ENCODE measurements at places on chromosomes 2 and 18.

DNA sequence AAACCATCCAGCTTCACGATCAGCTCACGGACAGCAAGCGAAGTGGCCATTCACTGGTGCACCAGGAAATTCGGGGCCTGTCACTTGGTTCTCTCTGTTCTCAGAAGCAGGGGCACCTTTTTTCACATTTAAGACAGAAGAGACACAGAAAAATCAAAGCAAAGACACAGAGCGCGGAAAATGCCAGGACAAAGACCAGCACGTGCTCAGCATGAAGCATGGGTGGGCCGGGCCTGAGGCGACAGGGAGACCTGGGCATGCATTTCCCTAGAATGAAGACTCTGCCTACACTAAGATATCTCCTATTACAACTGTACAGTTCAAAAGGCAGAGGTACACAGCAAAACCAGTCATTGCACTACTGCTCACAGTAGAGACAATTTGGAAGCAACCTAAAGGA is 117.4 kb upstream of the ID2 start:
- no peak for DNase-seq
- H3K4me1 ChIP-seq = no peaks in the 10 kb centered on the region
- H3K27me3 ChIP-seq = no peaks in the 10 kb centered on the region
- no peak overlapping the region for H3K4me3 ChIP-seq

GRCh38 chr2:105797298-105797819 is 52.6 kb downstream of the NCK2 start:
- H3K27me3 ChIP-seq = no peaks in the 10 kb centered on the region
- peaks cover 93% of the 10 kb centered on the region for H3K4me1 ChIP-seq
- peak overlapping the region; percentile 92 for H3K27ac ChIP-seq
- H3K36me3 ChIP-seq = peaks cover 21% of the 10 kb centered on the region
- peak; percentile 66 for DNase-seq

GRCh38 chr18:61735564-61736102 is 157.2 kb downstream of the RNF152 start:
- no peak for DNase-seq
- no peaks in the 10 kb centered on the region for H3K36me3 ChIP-seq
- no peak overlapping the region for H3K4me3 ChIP-seq
- no peaks in the 10 kb centered on the region for H3K4me1 ChIP-seq
- H3K27me3 ChIP-seq = peaks cover 7% of the 10 kb centered on the region

DNA sequence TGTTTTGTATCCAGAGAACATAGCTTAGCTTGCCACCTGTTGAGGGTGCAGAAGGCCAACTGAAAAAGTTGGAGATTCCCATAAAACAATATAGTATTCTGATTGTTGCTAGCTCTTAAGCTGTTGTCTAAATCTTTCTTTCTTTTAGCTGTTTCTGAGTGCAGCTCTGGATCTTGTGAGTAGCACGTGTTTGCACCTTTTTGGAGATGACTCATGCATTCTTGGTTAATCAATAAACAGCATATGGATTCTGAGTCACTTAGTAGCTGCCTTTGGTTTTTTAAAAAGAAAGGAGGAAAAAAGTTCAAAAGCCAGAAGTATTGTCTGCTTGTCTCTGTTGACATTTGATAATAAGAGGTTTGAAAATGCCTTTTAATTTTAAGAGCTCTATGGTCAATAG is 483.0 kb upstream of the FSIP2 start:
- no peak overlapping the region for H3K4me3 ChIP-seq
- H3K36me3 ChIP-seq = no peaks in the 10 kb centered on the region
- no peak overlapping the region for H3K27ac ChIP-seq
- DNase-seq = no peak
- H3K4me1 ChIP-seq = no peaks in the 10 kb centered on the region

DNA sequence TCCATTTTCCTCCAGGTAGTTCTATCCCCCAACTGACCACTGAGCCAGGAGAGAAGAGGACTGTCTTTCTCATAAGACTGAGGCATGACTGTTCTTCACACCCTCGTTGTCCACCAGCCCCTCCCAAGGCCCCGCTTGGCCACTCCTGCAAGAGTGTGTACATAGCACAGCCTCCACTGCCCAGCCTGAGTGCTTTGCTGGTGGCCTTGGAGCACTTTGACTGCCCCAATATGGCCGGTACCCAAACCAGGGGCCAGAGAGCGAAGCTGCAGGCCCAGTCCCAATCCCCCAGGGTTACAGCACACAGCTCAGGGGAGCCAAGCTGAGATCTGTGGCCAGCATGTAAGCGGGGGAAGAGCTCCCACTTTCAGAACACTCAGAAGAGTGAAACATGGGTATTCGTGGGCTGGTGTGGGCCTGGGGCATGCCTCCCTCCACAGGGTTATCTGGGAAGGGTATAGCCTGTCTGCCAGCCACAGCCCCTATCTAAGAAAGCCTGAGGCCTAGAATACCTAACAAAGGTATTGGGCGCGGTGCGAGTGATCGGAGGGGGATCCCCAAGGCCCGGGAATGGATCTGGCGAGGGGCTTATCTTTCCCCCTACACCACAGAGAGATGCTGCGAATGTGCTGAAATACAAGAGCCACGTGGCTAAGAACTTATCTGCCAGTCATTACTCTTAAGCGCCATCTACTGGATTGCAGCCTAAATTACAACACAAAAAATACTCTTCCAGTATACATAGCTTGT is 163.8 kb downstream of the WDPCP start:
- no peak overlapping the region for H3K27ac ChIP-seq
- no peak overlapping the region for H3K4me3 ChIP-seq

- peaks cover 92% of the 10 kb centered on the region for H3K4me1 ChIP-seq
- H3K27ac ChIP-seq = peak overlapping the region; percentile 97
- H3K36me3 ChIP-seq = peaks cover 77% of the 10 kb centered on the region
- no peak for DNase-seq
- peak overlapping the region; percentile 33 for H3K4me3 ChIP-seq
- no peaks in the 10 kb centered on the region for H3K27me3 ChIP-seq
Observed at GRCh38 chr2:203732092-203732952, 25.9 kb downstream of the CD28 start.

- H3K27ac ChIP-seq = no peak overlapping the region
- no peaks in the 10 kb centered on the region for H3K4me1 ChIP-seq
- no peak overlapping the region for H3K4me3 ChIP-seq
- DNase-seq = no peak
Observed at GRCh38 chr2:229409751-229410181, 138.7 kb upstream of the PID1 start.

- no peaks in the 10 kb centered on the region for H3K27me3 ChIP-seq
- H3K27ac ChIP-seq = no peak overlapping the region
- H3K4me1 ChIP-seq = peaks cover 6% of the 10 kb centered on the region
- peaks cover 17% of the 10 kb centered on the region for H3K36me3 ChIP-seq
- DNase-seq = no peak
Observed at GRCh38 chr2:197108758-197109157, 182.3 kb upstream of the PGAP1 start.

DNA sequence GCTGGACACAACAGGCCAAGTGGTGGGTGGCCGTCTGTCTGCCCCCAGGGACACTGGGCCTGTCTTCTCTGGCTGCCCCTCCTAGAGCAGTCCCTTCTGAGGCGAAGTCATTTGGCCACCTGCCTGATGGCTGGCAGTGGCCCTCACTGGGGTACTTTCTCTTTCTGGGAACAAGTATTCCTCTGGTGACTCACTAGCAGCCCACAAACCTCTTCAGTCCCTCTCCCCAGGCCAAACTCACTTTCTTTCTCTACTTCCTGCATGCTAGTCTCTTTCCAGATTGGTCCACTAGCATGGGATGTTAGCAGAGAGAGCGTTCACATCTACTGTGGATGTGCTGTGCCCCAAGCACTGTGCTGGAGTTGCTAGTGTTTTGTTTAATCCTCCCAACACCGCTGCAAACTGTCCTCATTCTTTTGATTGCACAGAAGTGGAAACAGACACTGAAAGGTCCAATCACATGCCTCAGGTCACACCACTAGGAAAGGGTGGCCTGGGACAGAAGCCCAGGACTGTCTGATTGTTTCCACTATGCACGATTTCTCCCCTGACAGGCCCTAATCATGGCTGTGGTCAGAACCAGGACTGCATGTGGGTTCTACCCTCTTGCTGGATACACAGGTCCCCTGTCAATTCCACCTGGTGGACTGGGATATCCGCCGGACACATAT is 5.2 kb downstream of the DYSF start:
- peaks cover 29% of the 10 kb centered on the region for H3K27me3 ChIP-seq
- no peaks in the 10 kb centered on the region for H3K36me3 ChIP-seq
- no peak overlapping the region for H3K4me3 ChIP-seq
- DNase-seq = no peak
- H3K27ac ChIP-seq = no peak overlapping the region
